ENCODE measurements at places on chromosomes 3 and 15.

GRCh38 chr3:57227930-57228751, 612 bp downstream of the APPL1 start:
- DNase-seq = no peak

- no peak for DNase-seq
These were observed 111.2 kb downstream of the IL12A start for GRCh38 chr3:160099834-160100233.

- DNase-seq = no peak
These were observed 123.6 kb downstream of the SLC25A26 start for GRCh38 chr3:66344391-66344811.

DNA sequence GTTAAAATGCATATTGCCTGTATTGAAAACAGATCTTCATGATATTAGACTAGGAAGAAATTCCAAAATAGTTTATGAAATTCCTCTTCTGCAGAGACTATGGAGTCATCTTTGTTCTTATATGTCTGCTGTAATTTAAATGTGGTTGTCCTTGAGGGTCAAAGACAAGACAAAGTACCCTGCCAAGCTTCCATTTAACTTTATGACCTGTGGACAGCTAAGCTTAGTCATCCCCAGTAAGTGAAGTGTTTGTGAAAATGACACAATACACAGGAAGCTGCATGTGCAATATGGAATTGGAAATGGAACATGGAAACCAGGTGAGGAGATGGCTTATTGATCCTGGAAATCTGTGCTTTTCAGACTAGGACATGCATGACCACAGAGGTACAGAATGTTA, 68.5 kb upstream of the GBE1 start:
- DNase-seq = no peak

GRCh38 chr3:52852419-52852818, 17.6 kb upstream of the MUSTN1 start:
- no peak for DNase-seq

GRCh38 chr15:58546635-58547627, 115.1 kb downstream of the LIPC start:
- peak; percentile 83 for DNase-seq

- DNase-seq = no peak
These were observed 405.9 kb upstream of the TBL1XR1 start for GRCh38 chr3:177603148-177603603.
